ENCODE measurements at places on chromosomes 12 and 14.

- no peak overlapping the region for H3K4me3 ChIP-seq
- no peak overlapping the region for H3K27ac ChIP-seq
- no peaks in the 10 kb centered on the region for H3K27me3 ChIP-seq
Measured at GRCh38 chr14:87874676-87875075, 118.3 kb downstream of the GALC start.

GRCh38 chr12:63994704-63995103 lies 150.2 kb downstream of the SRGAP1 start:
- peaks cover 16% of the 10 kb centered on the region for H3K4me1 ChIP-seq
- no peaks in the 10 kb centered on the region for H3K36me3 ChIP-seq
- no peak for DNase-seq
- H3K4me3 ChIP-seq: no peak overlapping the region

GRCh38 chr12:89750389-89751351 lies 42.0 kb upstream of the ATP2B1 start:
- no peaks in the 10 kb centered on the region for H3K27me3 ChIP-seq
- H3K4me3 ChIP-seq: no peak overlapping the region
- DNase-seq: no peak
- H3K4me1 ChIP-seq: peaks cover 13% of the 10 kb centered on the region
- no peak overlapping the region for H3K27ac ChIP-seq

GRCh38 chr14:95290871-95291431 lies 28.8 kb downstream of the CLMN start:
- H3K4me1 ChIP-seq: no peaks in the 10 kb centered on the region
- H3K36me3 ChIP-seq: no peaks in the 10 kb centered on the region
- H3K27ac ChIP-seq: no peak overlapping the region
- DNase-seq: no peak
- H3K4me3 ChIP-seq: no peak overlapping the region

DNA sequence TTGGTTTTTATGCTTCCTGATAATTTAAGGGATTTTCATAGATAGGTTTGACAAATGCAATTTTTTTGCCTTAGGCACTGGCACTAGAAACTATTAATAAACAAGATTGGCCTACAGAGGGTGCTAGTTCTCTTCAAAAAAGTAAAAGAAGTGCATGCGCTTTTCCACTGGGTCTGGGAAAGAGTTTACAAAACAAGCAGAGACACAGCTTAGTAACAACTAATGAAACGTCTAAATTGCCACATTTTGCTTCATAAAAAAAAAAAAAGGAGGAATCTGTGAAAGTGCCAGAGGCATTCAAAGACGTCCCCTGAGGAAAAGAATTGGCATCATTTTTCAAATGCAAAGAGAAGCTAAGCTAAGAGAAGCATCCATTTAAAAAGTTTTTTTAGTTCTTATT lies 58.3 kb upstream of the EEA1 start:
- no peaks in the 10 kb centered on the region for H3K36me3 ChIP-seq
- H3K4me1 ChIP-seq: peaks cover 30% of the 10 kb centered on the region

DNA sequence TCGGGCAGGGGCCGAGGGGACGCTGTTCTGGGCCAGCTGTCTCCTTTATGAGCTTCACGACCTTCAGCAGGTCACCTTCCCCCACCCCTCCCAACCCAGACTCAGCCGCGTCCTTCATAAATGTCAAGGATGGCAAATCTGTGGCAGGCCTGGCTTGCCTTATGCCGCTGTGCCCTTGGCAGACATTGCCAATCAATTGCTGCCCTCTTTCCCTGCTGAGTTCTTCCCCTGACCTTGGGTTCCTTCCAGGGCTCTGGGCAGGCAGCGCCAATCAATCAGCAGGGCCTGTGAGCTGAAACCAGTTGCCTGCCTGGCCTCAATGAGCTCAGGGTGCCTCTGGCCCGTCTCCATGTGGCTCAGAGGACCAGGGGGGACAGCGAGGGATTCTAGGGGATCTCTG lies 7.7 kb downstream of the FAM222A start:
- H3K4me1 ChIP-seq: peaks cover 26% of the 10 kb centered on the region
- no peak for DNase-seq
- H3K36me3 ChIP-seq: no peaks in the 10 kb centered on the region
- H3K27ac ChIP-seq: peak overlapping the region; percentile 51

- no peaks in the 10 kb centered on the region for H3K4me1 ChIP-seq
- DNase-seq: no peak
- H3K27ac ChIP-seq: no peak overlapping the region
- no peak overlapping the region for H3K4me3 ChIP-seq
Measured at GRCh38 chr12:58066296-58066695, 124.9 kb downstream of the ATP23 start.

DNA sequence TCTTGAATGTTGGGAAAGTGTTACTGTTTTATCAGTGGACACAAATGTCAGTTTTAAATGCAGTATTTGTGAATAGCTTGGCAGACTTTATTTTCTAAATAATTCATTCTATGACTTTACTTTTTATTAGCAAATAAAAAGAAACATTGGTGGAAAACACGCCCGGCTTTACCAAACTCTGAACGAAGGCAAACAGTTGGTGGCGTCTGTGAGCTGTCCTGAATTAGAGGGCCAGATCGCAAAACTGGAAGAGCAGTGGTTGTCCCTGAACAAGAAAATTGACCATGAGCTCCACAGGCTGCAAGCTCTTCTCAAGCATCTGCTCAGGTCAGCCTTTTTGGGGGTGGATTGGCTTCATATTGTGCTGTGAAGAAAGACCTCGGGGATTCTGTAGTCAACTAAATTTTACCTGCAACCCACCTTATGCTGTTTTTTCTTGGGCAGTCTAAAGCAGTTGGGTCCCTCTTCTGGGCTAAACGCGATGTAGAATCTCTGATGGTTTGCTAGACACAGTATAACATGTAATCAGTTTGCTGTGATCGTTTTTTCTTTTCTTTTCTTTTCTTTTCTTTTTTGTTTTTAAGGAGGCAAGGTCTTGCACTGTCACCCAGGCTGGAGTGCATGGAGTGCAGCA lies 156.4 kb downstream of the ESR2 start:
- no peaks in the 10 kb centered on the region for H3K4me1 ChIP-seq
- no peak for DNase-seq
- H3K4me3 ChIP-seq: no peak overlapping the region

- no peaks in the 10 kb centered on the region for H3K27me3 ChIP-seq
- H3K4me1 ChIP-seq: no peaks in the 10 kb centered on the region
- no peak overlapping the region for H3K27ac ChIP-seq
- no peak overlapping the region for H3K4me3 ChIP-seq
- DNase-seq: no peak
Measured at GRCh38 chr14:59831121-59831730, 39.4 kb downstream of the RTN1 start.

GRCh38 chr12:57737467-57738460 lies 778 bp downstream of the AGAP2 start:
- H3K27ac ChIP-seq: no peak overlapping the region
- DNase-seq: peak; percentile 33

DNA sequence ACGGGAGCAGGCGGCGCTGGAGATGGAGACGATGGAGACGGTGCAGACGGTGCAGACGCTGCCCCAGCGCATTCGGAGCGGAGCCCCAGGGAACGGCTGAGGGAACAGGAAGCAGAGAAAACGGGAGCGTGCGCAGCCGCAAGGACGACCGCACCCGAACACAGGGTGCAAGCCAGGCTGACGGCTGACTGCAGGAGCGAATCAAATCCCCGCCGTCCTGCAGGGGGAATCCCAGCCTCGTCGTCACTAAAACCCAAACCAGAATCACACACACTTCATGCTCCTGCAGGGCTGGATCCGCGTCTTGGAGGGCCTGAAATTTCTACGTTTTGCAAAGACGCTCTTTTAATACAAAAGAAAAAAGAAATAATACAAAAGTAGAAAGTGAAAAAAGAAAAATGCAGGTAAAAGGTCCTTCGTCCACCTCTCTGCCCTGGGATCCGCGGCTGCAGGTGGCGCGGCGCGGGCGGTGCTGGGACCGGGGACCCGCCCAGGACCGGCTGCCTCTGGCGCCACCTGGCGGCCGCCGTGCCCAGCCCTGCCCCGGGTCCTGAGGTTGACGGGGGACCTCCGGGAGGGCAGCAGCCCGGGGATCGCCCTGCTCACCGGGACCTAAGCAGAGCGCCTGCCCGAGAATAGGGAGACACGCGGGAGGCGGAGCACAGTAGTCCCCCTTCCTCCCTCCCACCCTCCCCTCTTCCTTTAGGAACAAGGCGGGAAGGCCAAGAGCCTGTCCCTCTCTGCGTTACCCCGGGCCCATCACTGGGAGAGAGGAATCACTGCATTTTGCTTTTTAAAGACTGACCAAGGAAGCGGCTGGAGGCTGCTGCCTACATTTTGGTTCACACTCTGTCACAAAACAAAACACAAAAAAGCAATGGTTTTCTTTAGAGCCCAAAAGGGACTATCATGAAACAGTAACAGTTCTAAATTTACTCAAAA lies 20.1 kb downstream of the STX2 start:
- peak overlapping the region; percentile 78 for H3K27ac ChIP-seq
- peak overlapping the region; percentile 37 for H3K4me3 ChIP-seq
- no peaks in the 10 kb centered on the region for H3K27me3 ChIP-seq
- no peaks in the 10 kb centered on the region for H3K36me3 ChIP-seq

DNA sequence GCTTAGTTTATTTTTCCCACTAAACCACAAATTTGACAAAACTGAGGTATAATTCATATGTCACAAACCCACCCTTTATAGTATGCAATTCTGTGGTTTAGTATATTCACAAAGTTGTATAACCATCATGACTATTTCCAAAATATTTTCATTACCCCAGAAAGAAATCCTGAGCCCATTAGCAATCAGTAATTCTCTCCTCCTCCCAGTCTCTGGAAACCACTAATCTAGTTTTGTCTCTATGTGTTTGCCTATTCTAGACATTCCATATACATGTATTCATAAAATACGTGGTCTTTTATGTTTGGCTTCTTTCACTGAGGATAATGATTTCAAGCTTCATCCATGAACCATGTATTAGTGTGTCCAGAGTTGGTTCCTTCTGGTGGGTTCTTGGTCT lies 267.6 kb downstream of the AEBP2 start:
- H3K4me3 ChIP-seq: no peak overlapping the region
- no peaks in the 10 kb centered on the region for H3K4me1 ChIP-seq
- no peaks in the 10 kb centered on the region for H3K27me3 ChIP-seq
- no peak overlapping the region for H3K27ac ChIP-seq

- no peaks in the 10 kb centered on the region for H3K4me1 ChIP-seq
- H3K27me3 ChIP-seq: no peaks in the 10 kb centered on the region
- no peak overlapping the region for H3K27ac ChIP-seq
- H3K36me3 ChIP-seq: no peaks in the 10 kb centered on the region
Measured at GRCh38 chr12:87196321-87196720, 832.9 kb downstream of the C12orf50 start.

DNA sequence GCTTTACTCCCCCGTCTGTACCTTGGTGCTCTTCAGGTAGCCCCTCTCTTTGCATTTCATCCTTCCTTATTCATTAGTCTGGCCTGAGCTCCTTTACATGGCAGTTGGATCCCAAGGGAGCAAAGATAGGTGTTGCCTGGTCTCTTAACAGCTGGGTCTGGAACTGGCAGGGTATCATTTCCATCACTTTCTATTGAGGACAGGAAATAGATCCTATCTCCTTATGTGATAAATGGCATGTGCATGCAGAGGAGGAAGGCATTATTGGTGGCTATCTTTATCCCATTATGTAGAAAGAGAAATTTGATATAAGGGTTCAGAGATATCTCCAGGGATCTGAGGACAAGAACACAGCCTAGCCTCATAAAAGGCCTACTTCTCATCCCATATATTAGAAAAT lies 54.6 kb upstream of the OAS1 start:
- DNase-seq: no peak
- H3K4me1 ChIP-seq: no peaks in the 10 kb centered on the region
- H3K4me3 ChIP-seq: no peak overlapping the region
- H3K27me3 ChIP-seq: no peaks in the 10 kb centered on the region
- H3K36me3 ChIP-seq: no peaks in the 10 kb centered on the region
- H3K27ac ChIP-seq: no peak overlapping the region

DNA sequence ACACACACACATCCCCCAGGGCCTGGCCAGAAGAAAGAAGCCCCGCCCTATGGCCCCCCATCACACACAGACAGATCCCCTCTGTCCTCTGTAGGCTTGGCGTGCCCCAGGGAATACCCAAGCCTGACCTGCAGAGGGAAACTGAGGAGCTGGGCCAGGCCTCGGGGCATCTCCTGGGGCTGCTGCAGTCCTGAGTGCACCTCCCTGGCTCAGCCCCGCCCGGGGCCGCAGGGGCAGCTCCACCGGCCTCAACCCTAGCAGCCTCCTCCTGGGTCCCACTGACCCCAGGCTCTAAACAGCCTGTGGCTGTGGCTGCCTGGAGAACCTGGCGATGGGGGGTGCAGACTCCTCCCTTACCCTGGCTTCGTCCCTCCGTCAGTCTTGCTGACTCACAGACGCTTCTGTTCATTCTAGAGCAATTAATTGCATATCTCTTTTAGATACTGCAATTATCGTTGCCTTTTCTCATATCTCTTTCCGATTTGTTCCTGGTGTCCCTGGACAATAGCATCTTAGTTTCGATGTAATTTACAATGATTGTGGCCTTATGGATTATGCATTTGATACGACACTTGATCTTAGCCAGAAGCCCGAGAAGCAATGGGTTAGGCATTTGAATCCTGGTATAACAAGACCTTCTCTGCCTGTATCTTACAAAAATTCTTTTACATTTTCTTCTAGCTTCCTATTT lies 45.8 kb upstream of the EIF5 start:
- H3K4me1 ChIP-seq: peaks cover 16% of the 10 kb centered on the region
- no peak overlapping the region for H3K27ac ChIP-seq
- no peak for DNase-seq
- no peak overlapping the region for H3K4me3 ChIP-seq

GRCh38 chr14:32594766-32595165 lies 265.7 kb downstream of the AKAP6 start:
- no peaks in the 10 kb centered on the region for H3K4me1 ChIP-seq
- DNase-seq: no peak
- H3K4me3 ChIP-seq: no peak overlapping the region
- no peak overlapping the region for H3K27ac ChIP-seq
- H3K27me3 ChIP-seq: no peaks in the 10 kb centered on the region

- DNase-seq: no peak
- no peaks in the 10 kb centered on the region for H3K36me3 ChIP-seq
- no peaks in the 10 kb centered on the region for H3K27me3 ChIP-seq
- no peak overlapping the region for H3K27ac ChIP-seq
Measured at GRCh38 chr14:82421286-82421685, 887.6 kb upstream of the SEL1L start.

GRCh38 chr12:132216354-132216987 lies 72.2 kb downstream of the NOC4L start:
- no peaks in the 10 kb centered on the region for H3K4me1 ChIP-seq
- H3K4me3 ChIP-seq: no peak overlapping the region
- no peaks in the 10 kb centered on the region for H3K27me3 ChIP-seq
- no peaks in the 10 kb centered on the region for H3K36me3 ChIP-seq
- DNase-seq: no peak

- no peak for DNase-seq
- H3K4me3 ChIP-seq: no peak overlapping the region
- H3K27me3 ChIP-seq: no peaks in the 10 kb centered on the region
- no peak overlapping the region for H3K27ac ChIP-seq
Measured at GRCh38 chr12:46507766-46508165, 135.2 kb upstream of the SLC38A2 start.

- H3K4me1 ChIP-seq: peaks cover 17% of the 10 kb centered on the region
- no peaks in the 10 kb centered on the region for H3K27me3 ChIP-seq
- H3K4me3 ChIP-seq: no peak overlapping the region
- no peaks in the 10 kb centered on the region for H3K36me3 ChIP-seq
- H3K27ac ChIP-seq: peak overlapping the region; percentile 1
- peak; percentile 56 for DNase-seq
Measured at GRCh38 chr12:25783566-25783965, 174.9 kb upstream of the RASSF8 start.

GRCh38 chr12:109553906-109554500 lies 19.3 kb downstream of the MMAB start:
- H3K27ac ChIP-seq: no peak overlapping the region
- H3K4me1 ChIP-seq: no peaks in the 10 kb centered on the region
- DNase-seq: no peak
